ENCODE measurements at places on chromosomes 12 and 14. TPM values are rescaled to one million over a fixed set of nuclear protein-coding genes. Genes with fewer than 3 reads are reported as not detected.

DNA sequence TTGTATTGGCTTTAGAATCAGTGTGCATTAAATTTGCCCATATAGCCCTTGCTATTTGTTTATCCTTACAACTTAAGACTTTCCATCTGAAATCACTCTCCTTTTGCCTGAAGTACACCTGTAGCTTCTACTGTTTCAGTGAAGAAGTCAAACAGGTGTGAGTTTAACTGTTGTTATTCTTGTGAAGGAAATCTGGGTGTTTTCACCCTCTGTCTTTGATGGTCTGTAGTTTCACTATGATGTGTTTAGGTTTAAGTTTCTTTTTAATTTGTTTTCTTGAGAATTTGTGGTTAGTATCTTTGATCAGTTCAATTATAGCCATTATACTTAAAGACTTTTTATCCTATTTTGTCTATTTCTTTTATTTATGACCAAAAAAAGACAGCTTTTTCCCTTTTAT is 68.9 kb upstream of the BBS10 start:
- DNase-seq = no peak

GRCh38 chr12:108696111-108696995 is 35.0 kb downstream of the CORO1C start:
- no peak for DNase-seq

DNA sequence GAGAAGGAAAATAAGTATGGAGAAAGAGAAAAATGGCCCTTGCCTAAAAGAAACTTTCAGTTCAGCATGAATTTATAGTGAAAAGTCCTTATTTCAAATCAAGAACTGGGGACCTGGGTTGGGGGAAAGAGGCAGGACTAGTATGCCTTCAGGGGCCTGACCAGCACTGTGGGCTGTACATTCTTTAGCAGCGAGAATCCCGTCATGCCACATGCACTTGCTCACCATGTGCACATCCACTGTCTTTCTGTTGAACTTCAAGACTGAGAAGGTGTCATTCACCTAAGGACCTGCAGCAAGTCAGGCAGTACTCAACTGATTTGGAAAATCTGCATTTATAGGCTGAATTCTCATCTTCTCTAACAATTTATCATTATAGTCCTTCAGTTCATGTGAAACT is 50.2 kb downstream of the RAB35 start:
- no peak for DNase-seq

- DNase-seq = no peak
Observed at GRCh38 chr14:57660208-57660607, 166.6 kb upstream of the CCDC198 start.

DNA sequence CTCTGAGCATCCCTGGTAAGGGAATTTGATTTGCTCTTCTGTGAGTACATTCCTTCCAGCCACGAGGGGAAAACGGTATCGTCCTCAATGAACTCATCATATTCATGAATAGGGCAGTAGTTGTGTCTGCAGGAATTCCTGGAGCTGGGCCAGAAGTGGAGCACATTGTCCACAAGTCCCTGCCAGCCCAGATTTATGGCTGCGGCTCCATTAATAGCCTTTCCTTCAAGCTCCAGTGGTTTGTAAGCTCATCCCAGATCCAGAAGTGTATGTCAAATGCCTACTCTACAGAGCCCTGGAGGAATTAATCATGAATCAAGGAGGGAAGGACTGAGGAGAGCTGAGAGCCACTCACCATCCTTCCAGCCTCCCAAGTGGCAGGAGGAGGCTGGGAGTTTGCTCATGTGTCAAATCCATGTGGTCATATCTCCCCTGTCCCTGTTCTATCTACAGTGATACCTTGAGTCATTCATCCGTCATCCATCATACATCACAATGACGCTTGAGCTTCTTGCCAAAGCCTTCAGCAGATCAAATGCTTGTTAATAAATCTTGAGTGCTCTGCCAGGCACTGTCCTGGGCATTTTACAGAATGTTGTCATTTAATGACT is 65.5 kb downstream of the SVOP start:
- DNase-seq = no peak

SLC10A1 gene
- total RNA-seq = not detected

ZNF839 gene
- total RNA-seq = 12.6 TPM

GRCh38 chr12:11859705-11860425 is 210.4 kb downstream of the ETV6 start:
- no peak for DNase-seq

FAM234B gene
- total RNA-seq = 52.7 TPM

GRCh38 chr12:33587354-33587753 is 147.7 kb upstream of the SYT10 start:
- no peak for DNase-seq

DNA sequence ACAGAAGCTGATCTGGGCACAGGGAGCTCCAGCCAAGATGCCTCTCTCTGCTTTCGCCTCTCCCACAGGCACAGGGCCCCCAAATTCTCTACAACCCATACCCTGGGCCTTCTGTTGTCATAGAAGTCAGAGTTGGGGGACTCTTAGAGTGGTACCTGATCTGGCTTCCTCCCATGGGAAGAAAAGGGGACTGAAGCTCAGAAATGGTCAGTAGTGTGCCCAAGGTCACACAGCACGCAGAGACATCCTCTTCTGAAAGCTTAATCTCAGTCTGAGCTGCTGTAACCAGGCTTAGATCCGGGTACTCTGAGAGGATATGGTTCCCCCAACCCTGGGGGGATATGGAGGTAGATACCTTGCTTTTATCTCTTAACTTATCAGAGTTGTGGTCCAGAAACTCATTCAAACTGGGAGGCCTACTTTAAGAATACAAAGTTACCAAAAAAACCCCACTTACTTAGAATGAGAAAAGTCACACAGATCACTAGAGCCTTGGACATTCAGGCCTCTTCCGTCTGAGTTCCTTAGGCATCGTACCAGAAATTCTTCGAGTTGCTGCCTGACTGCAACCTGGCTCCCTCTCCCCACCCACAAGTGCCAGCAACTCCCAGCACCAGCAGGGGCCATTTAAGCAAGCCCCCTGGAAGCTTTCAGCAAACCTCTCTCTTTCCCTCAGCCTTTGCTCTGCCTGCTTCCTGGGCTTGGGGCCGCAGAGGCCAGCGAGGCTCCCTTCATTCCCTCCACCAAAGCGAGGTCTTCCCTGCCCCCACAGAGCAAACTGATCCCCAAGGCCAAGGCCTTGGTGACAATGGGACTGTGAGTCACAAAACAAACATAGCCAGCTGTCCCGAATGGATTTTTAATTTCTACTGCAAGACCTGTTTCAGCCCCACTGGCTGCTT is 13.9 kb downstream of the KRT7 start:
- DNase-seq = no peak

GRCh38 chr14:20455355-20456300 is 602 bp downstream of the APEX1 start:
- DNase-seq = no peak

A2M gene
- total RNA-seq = 44.5 TPM

GRCh38 chr14:99522025-99522401 is 40.8 kb downstream of the CCNK start:
- DNase-seq = no peak

GRCh38 chr12:77189458-77189857 is 124.1 kb upstream of the E2F7 start:
- DNase-seq = no peak

THAP2 gene
- 47.9 TPM for total RNA-seq

DNA sequence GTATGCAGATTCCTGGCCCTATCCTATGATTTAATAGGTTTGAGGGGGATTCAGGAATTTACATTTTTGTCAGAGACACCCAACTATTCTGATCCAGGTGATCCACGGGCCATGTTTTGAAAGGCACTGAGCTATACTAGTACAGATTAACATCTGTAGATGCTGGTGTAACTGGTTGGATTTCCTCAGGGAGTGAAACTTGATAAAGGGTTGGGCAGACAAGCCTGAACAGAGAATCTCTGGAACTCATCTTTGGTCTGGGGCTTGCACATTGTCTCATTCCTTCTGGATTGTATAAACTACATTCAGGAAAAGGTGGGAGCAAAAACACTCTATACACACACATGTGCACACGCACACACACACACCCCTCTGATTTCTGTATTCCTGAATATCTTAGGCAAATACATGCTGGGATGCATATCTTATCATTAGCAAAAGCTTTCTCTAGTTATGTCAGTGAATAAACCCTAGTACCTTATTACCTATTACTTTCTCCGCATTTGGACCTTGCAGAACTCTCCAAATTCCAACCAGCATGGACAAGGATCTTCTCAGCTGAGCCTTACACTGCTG is 104.6 kb downstream of the SLC38A1 start:
- no peak for DNase-seq

GRCh38 chr12:32705783-32706182 is 26.7 kb downstream of the DNM1L start:
- no peak for DNase-seq

TAS2R7 gene
- 1.1 TPM for total RNA-seq

GRCh38 chr12:17358835-17359234 is 731.2 kb downstream of the RERGL start:
- no peak for DNase-seq

DNA sequence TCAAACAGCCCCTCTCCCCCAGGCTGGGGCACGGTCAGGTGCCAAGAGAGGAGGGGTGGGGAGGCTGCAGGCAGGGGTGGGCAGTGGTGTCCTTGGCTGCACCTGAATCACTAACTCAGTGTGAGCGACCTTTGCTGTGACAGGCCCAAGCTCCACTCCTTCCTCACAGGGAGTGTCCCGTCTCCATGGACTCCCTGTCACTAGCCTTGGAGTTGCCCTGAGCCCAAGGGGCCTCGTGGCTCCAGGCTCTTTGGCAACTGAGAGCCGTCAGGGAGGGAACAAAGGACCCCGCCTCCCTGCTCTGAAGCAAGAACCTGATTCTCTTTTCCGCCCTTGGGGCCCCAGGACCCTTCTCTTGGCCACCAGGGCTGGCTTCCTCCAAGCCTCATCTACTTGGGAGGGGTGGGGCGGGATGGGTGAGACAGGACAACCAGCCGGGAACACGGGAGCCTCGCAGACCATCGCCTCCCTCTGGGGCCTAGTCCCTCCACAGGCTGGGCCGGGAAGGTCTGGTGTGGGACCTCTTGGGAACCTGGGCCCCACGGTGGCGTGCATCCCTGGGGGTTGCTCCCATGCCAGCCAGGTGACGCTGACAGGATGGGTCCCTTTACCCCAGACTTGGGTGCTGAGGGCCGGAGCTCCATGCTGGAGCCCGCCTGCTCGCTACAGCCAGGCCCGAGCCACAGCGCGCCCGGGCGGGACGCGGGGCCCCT is 935 bp upstream of the ADSS1 start:
- no peak for DNase-seq
